ENCODE measurements at places on chromosomes 3 and 15.

DNA sequence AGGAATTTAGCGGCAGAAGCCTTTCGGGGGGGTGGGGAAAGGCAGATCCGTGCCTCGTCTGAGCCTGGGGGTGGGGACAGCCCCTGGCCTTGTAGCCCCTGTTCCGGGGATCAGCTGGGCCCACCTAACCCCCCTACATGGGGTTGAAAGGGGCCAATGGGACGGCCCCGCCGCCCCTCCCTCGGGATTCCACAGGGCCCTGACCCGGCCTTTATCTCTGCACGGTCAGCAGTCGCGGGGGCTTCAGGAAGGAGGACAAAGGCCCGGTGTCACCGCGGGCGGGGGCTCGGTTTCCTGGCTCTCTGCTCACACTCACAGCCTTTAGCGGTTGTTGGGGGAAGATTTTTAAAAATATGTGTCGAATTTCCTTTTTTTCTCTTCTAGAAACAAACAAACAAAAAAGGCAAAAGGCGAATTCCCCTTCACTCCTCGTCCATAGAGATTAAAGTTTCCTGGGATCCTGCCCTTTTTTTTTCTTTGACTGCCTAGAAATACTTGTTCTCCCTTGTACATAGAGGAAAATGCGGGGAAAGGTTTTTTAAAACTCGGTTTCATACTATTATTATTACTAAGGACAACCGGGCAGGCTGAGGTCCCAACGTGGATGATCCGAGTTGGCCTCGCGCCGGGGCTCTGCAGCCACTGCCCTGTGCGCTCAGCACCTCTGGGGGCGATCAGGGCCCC lies 7.9 kb downstream of the FOXL2 start:
- DNase-seq, result no peak

- no peak for DNase-seq
These were observed 1051.8 kb upstream of the CFAP20DC start for GRCh38 chr3:60101621-60102020.

- no peak for DNase-seq
These were observed 34.4 kb upstream of the USP3 start for GRCh38 chr15:63469984-63470383.

DNA sequence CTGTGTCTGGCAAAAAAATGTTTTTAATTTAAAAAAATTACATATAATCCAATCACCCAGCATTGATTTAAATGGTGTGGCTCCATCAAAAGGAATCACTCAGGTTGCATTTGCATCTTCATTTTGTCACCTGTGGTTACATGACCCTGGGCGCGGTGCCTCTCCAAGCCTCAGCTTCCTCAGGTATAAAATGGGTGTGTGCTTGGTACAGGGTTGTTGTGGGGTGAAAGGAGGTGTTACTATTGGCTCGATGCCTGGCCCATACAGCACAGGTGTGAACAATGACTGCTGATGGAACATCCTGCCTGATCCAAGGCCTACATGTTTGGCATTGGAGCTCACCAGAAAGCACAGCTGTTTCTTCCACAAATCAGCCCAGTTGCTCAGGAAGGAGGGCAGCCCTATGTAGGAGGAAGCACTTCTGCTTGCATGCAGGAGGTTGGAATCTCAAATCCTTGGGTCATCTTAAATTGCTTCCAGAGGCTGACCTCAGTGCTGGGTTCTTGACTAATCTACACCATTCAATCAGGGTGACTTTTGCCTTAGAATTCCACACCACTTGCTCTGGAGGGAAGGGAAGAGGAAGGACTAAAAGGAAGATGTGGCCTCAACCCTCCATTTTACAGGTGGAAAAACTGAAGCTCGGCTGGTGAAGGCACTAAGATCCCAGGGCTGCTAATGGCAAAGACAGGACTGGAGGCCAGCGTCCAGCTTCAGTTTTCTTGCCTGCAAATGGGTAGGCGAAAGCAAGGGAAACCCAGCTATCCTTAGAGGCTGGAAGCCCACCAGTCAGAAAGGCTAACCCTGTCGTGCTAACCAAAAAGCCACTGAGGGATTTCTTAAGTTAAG lies 31.7 kb downstream of the BHLHE40 start:
- DNase-seq, result peak; percentile 38

DNA sequence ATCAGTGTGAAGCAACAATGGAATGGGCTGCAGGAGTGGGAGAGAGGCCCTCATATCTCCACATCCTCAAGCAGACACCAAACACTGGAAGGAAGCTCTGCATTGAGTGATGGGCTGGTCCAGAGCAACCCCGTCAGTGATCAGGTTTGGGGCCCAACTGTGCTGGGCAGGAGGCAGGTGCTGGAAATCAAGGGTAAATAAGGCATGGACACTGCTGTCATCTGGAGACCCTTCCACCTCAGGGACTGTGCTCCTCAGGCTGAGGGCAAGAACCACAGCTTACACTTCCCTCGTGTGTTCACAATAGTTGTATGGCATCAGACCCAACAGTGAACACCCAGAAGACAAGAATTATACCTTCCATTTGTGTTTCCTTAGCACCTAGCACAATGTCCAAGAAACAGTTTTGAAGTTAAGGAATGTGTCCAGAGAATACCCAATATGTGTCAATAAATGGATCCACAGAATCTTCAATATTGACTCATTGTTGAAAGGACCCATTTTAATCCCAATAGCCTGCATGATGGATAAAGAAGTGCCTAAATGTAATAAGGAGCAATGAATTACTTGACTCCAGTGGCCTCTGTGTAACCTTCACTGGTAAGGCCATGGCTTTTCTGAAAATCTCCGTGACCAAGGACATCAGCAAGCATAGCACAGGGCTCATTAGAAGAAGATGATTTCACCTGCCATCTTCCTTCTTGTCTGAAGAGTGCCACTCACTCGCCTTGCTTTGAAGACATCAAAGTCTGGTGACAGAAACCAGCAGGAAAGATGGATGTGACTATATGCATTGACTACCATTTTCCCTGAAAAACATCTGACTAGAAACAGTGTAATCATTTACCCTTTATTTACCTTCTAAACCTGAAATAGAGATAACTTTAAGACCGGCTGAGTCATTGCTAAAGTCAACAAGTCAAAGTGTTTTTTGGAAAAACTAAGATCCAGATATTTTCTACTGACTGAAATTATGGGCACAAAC lies 7.0 kb upstream of the AHSG start:
- DNase-seq, result no peak

DNA sequence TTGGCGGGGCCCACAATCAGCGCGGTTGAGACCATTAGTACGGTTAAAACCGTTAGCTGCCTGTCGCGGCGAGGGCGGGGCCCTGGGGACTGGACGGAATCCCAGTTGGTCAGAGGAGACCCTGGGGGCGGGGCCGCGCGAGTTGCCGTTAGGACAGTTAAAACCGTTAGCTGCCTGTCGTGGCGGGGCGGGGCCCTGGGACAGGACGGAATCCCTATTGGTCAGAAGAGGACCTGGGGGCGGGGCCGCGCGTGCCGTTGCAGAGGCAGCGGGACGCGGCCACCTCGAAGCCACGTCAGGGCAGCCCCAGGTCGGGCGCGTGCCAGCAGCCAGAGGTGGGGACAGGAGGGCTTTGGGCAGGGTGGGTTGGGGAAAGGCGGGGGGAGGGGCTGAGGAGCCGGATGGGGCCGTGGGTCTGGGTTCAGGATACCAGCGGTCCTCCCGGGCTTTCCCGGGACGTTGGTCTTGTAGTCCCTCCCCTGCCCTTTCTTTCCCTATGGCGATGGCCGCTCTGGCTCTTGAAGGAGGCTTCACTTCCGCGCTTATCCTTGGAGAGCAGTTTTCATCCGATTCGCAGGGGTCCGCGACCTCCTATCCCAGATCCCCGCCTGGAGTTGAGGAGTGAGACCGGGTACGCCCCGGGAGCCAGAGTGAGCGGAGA lies 28.0 kb downstream of the KLHDC8B start:
- no peak for DNase-seq

DNA sequence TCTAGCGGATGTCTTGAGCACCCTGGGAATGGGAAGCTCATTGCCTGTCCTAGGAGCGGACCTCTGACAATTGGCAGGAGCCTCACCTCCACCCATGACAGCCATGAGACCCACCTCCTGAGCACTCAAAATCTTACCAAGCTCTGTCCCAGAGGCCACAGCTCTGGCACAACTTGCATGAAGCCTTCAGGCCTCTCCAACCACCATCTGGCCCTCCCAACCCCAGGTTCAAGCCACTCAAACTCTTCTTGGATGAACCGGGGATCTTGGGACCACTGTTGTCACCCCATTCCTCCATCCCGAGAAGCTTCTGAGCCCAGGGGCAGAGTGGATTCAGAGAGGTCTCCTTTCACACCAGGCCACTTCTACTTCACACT lies 1.5 kb downstream of the VIPR1 start:
- DNase-seq, result no peak

DNA sequence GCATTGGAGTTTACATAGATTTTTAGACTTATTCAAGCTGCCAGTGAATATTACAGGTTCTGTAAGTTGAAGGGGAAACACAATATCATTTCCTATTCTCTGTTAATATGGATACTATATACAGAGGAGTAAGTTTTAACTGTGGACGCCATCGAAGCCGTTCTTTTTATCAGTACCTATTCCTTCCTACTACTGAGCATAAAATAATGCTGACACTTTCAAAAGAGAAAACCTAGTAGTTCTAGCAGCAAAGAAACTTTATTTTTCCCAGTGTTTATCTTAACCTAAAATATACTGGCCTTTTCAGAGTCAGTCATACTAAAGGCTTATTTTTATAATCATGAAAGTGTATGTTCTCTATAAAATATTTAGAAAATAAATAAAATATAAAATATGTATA lies 14.2 kb downstream of the LRRC31 start:
- no peak for DNase-seq

DNA sequence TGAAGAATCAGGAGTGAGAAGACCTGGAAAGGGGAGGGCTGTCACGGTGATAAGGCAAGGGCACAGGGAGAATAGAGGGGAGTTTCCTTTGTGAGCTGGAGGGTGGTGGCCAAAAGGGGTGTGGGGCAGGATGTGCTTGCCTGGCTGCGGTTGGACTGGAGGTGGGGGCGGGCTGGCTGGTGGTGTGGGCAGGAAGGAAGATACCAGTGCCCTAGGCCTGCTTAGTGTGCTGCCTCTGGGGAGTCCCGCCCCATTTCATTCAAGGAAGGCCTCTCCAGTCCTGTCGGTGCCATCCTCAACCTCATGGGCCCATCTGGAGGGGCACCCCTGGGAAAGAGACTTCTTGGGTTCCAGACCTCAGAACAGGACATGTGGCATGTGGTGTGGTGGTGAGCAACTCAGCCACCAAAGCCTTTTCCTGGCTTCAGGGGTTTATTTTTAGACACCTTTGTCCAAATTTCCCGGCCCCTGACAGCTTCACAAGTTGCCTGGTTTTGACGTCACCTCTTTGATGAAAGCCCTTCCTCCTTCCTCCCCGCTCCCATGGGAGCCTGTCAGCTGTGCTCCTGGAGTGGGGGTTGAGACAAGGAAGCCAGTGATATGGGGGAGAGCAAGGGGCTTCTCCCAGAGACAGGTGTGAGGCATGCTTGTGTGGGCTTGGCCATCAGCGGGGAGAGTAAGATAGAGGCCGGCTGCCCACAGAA lies 15.6 kb downstream of the TEX264 start:
- DNase-seq, result peak; percentile 87

DNA sequence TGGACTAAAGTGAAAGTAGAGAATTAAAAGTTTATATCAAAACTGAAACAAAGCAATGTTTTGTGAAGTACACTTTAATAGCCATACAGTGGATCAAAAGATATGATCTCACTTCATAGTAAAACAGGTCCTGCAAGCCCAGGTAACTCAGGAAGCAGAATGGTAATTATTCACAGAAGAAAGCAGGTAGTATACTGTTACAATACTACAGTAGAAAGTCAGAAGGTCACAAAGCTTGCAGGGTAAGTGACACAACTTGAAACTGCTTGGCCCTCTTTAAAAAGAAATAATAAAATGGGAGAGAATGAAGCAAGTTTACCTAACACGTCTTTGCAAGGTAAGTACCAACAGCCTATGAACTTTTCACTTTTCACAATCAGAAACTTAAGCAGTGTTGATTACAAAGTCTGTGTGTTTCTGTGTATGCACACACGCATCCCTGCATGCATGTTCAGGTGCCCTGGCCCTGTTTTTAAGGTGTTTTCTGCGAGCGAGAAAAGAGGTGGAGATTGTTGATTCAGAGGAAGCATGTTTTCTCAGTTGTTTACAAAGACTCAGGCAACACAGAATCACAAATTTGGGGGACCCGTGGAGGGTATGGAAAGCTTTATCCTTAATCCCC lies at the start of gene NAALADL2:
Gene NAALADL2 (plus strand): TSS at position 221 of the 622 bp plus-strand sequence.
- DNase-seq, result no peak

DNA sequence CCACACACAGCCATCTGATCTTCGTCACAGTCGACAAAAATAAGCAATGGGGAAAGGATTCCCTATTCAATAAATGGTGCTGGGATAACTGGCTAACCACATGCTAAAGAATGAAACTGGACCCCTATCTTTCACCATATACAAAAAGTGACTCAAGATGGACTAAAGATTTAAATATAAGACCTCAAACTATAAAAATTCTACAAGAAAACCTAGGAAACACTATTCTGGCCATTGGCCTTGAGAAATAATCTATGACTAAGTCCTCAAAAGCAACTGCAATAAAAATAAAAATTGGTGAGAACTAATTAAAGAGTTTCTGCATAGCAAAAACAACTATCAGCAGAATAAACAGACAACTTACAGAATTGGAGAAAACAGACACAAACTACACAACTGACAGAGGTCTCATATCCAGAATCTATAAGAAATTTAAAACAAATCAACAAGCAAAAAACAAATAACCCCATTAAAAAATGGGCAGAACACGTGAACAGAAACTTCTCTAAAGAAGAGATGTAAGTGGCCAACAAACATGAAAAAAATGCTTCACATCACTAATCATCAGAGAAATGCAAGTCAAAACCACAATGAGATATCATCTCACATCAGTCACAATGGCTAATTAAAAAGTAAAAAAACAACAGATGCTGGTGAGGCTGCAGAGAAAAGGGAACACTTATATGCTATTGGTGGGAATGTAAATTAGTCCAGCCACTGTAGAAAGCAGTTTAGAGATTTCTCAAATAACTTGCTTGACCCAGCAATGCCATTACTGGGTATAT lies 104.0 kb downstream of the NR1I2 start:
- DNase-seq, result no peak

GRCh38 chr3:49133226-49133951 lies 539 bp upstream of the LAMB2 start:
- no peak for DNase-seq

DNA sequence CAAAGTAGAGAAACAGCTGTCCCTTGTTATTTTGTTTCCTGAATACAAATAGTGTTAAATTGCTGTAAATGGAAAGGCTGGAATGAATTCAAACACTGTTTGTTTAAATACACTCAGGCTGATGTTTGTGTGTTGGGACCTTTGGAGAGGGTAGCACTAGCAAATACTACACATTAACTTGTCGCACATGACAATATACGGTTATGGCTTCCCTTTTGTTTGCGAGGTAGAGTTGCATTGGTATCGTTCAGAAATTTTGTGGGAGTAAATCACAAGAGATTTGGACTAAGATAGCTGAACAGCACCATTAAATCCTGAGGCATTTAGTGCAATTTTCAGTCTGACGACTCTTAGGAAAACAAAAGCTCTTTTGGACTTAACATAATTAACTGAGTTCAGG lies 213.0 kb upstream of the ROBO2 start:
- no peak for DNase-seq

DNA sequence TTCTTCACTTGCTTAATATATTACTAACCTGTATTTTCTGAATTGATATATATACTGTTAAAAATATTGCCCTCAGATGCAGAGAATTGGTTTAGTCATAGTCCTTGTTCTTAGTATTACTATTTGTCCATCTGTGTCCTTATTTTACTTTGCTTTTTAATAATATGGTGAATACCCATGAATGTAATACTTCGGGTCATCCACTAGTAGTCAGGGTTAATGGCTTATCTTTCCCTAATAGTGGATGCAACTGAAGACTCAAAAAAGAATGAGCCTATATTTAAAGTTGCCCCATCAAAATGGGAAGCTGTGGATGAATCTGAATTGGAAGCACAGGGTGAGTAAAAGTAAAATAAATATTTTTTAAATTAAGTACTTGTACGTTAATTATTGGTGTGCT lies 36.5 kb downstream of the U2SURP start:
- no peak for DNase-seq

All from CD4-positive, alpha-beta T cell treated with Interleukin-15 for 4 hours (primary cell).